ENCODE measurements at places on chromosomes 6 and 20.
A peak's percentile ranks its signal among the peaks of the same experiment; 100 is the strongest.

GRCh38 chr6:21648475-21649050 is 55.0 kb downstream of the SOX4 start:
- DNase-seq, result no peak

DNA sequence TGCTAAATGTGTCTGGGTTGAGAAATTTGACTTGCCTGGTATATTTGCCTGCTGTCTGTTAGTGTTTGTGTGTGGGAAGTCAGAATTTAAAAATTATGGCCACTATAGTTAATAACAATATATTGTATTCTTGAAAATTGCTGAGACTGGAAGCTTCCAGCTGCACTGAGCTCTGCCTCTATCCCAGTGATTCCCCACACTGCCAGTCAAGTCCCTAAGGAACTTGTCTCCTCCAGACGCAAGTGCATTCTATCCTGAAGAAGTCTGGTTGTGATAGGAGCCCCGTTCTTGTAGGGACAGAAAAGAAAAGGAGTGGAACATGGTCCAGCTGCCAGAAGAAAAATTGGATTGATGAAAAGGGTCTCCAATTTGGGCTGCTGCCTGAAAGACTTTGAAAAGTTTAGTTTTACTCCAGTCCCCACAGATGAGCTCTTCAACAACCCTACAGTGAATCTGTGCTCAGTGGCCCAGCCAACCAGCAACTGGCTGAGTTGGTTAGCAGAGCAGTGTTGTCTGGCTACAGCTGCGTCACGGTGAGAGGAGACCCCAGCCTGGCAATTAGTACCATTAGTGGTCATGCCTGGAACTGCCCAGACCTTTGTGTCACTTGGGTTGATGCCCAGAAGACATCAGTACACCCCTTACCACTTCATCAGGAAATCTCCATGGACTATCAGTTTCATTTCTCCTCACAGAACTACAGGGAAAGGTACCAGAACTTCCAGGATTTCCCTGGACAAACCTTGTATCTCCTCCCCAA is 183.1 kb upstream of the MCHR2 start:
- no peak for DNase-seq

DNA sequence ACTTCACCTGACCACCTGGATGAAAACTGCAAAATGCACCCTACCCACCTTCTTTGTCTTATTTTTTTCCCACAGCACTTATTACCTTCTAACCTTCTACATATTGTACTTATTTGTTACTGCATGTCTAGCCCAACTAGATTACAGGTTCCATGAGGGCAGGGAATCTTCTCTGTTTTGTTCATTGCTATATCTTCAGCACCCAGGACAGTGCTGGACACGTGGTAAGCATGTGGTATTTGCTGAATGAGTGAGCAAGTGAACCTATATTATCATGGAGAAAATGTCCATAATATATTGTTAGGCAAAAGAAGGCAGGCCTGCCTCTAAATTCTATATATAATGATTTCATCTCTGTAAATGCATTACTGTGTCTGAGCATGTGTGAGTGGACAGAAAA is 107.0 kb downstream of the TRERF1 start:
- no peak for DNase-seq

GRCh38 chr20:16501301-16501700 is 71.9 kb downstream of the KIF16B start:
- peak; percentile 52 for DNase-seq

DNA sequence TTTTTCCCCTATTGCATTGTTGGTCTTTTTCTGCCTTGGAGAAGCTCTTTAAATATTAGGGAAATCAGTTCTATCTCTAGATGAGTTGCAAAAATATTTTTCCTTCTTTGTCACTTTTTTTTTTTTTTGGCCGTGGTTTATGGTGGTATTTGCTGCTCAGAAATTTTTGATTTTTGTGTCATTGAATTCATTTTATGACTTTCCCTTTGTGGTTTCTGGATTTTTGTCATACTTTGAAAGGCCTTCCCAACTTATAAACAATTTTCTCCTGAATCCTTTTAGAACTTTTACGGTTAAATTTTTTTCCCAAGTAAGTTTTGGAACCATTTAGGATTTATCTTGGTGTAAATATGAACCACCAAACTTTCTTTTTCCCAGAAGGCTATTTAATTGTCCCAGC is 145.6 kb downstream of the GJA10 start:
- no peak for DNase-seq

GRCh38 chr6:11366183-11366933 is 133.9 kb upstream of the NEDD9 start:
- DNase-seq, result no peak

GRCh38 chr20:37516811-37517750 is 4.0 kb upstream of the NNAT start:
- DNase-seq, result peak; percentile 96

GRCh38 chr6:136887953-136888352 is 34.1 kb upstream of the SLC35D3 start:
- no peak for DNase-seq

DNA sequence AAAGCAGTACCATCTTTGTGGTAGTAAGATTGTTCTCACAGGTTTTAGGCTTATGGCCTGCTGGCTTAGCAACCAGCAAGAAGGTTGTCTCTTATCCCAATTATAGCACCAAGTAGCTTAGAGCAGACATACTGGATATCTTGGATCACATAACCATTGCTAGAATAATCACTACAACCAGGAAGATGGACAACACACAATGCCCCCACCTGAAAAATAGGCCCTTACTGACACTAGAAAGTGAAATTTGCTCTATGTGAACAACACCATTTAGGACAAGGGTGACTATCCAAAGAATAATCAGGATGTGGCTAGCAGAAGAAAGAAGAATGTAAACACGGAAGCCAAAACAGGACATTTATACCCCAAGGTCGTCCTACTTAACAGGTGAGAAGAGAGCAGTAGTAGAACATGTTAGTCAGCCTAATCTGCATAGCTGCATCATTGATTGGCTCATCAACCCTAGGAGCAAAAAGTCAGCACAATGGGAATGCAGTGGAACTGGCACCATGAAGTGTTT is 172.7 kb upstream of the MARCKS start:
- DNase-seq, result no peak
